D341Med (cell line): ENCODE measurements at places on chromosomes 12 and 14.
A peak's percentile ranks its signal among the peaks of the same experiment; 100 is the strongest.

DNA sequence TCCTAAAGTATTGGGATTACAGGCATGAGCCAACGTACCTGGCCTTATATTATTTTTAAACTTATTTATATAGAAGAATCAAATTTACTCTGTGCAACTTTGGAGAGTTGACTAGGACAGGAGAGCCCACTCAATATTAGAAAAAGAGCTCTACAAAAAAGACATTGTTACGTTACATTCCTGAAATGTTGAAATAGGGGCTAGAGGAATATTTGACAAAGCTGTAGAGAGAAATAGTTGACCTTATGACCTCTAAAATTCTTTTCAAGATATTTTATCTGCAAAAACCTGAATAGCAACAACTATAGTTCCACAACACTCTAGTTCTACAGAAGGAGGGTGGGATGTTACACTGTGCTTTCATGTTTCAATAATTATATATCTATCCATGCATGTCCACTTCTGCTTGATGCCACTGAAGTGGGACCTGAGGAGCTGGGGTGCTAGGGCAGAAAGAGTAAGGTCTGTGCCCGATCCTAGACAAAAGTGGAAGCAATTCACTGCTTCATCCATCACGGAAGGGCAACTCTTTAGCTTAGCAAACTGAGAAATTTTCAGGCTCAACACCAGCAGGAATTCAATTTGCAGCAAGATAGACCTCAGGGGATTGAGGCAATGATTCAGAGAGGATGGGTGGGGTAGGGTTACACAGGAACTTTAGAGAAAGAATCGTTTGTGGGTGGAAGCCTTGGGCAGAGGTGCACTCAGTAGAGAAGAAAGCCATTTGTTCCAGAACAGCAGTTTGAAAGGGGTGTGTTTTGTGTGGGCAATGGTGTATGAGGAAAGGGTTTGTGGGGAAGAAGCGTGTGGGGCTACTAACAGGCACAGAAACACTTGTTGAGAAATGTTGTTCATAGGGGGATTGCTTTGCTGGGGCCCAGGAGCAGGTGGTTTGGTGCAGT lies 16.0 kb upstream of the RNASE10 start:
- no peak for DNase-seq

- no peak for DNase-seq
Measured at GRCh38 chr12:133202493-133203343, 21.4 kb downstream of the ZNF268 start.

DNA sequence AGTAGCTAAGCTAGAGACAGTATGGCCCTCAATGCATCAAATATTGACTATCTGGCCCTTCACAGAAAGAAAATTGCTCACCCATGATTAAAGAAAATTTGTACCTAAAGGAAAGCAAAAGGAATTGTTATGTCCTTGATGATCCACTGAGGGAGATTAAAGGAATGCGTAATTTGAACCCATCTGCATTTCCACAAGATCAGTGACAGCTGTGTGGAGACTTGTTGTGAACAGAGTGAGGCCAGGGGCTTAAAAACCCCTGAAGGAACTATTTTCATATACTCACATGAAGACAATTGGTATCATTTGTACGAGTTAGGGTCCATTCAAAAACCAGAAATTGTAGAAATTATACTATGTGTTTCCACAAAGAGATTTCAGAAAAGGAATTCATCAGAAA lies 1908.1 kb upstream of the SEL1L start:
- no peak for DNase-seq

DNA sequence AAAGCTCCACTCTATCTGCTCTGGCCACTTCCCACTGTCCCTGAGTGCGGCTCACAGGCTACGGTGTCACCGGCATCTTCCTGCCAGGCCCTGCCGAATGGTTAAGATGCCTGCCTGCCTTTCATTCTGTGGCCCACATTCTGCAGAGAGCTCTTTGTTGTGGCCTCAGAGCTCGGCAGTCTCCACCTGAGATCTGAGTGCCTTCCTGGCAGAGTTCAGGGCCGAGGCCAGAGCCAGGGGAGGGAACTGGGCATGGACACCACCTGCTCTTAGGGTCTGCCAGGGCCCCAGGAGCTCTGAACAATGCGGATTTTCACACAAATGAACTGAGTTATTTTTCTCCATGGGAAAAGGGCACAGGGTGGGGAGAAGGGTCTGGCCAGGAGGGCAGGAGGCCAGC lies 127.2 kb downstream of the RBM19 start:
- DNase-seq = no peak

DNA sequence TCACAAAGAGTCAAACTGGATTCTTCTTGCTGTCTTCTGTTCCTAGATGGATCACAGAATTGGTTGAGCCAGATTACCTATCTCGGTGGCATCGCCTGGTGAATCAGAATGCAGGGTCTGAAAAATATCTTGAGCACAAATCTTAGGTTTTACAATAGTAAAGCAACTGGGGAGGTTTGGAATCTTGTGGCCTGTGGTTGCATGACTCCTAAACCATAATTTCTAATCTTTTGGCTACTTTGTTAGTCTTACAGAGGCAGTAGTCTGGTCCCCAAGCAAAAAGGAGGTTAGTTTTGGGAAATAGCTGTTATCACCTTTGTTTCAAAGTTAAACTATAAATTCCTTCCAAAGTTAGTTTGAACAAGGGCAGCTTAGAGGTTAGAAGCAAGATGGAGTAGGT lies 1488.5 kb upstream of the FLRT2 start:
- no peak for DNase-seq

GRCh38 chr12:122060081-122060501 lies 18.5 kb upstream of the MLXIP start:
- peak; percentile 15 for DNase-seq

- DNase-seq = no peak
Measured at GRCh38 chr12:46492471-46493085, 120.0 kb upstream of the SLC38A2 start.

DNA sequence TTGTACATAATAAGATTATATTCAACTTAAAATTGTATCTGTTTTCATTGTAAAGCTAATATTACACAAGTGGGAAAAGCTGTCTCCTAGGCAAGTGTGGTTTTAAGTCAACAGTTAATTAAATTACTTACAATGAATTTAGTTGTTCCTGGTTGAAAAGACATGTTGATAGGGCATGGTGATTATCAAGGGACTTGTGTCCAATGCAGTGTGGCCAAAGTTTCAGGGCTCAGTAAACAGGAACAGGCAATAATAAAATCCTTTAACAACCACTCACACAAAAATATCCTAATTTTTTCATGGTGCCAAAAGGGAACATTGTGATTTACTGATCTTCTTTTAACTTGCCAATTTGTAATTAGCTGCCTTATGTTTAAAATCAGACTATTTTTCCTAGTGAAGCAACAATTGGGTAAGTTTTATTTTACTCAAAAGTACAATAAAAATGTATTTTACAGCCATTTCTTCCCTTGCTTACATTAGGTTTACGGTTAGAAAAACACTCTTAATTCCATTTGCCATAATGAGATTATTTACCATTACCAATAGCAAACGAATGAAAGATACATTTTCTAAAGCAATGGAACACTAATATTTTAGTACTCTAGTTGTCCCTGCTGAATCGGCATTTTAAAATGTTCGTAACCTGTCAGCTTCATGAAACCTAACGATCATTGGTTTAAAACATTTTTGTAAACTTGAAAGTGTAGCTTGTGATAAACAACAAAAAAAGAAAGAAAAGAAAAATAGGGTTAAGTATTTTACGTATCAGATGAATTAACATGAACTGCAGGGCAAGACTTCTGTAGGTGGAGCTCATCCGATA lies 1.8 kb upstream of the WNK1 start:
- DNase-seq = no peak

GRCh38 chr12:56995930-56996496 lies 10.3 kb downstream of the ZBTB39 start:
- no peak for DNase-seq

DNA sequence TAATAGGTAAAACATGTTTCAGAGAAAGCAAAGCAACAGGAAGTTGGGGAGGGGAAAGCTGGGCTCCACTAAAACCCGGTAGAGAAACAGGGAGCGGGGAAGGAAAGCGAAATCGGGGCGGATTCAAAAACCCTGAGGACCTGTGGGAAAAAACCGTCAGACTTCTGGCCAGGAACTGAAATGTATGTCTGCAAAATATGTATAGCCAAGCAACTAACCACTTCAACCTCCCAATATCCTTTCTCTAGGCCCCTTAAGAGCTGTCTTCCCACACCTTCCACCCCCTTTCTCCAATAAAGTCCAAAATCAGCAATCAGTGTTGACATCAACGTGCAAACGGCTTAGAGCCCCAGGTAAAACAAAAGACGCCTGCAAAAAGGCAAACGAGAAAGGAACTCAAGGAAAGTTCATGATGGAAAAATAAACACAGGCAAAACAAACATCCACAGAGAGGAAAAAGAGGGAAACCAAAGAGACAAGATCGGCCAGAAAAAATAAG lies 32.8 kb downstream of the SIX1 start:
- no peak for DNase-seq

DNA sequence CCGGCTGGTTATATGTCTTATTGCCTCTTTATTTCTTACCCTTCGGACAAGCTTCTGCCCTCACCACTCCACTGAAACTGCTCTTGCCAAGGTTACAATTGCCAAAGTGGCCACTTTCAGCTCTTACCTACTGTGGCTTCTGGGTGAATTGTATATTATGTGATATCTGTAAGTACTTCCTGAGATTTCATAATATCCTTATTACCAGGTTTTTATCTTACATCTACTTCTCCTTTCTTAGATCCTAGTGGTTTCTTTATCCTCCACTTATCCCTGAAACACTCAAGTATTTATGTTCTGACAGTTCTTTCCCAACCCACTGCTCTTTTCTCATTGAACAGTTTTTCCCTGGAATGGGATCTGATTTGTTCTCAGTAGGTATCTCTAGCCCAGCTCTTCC lies 10.5 kb downstream of the CELA1 start:
- DNase-seq = no peak

DNA sequence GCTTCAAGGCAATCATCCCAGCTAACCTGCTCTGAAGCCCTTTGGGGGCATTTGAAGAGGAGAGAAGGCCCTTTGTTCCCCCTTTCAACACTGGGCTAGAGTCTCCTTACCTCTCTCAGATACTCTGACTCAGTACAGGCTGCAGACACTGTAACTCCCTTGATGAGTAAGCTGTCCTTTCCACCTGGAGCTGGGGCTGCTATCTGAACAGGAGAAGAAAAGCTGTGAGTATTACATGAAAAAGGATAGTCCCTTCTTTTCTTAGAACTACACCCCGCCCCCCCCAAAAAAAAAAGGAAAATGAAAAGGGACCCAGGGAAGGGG lies 186.6 kb upstream of the PLEKHG7 start:
- DNase-seq = no peak

GRCh38 chr12:6047249-6048237 lies 76.9 kb downstream of the VWF start:
- no peak for DNase-seq

GRCh38 chr14:90087433-90087832 lies 25.6 kb downstream of the KCNK13 start:
- DNase-seq = no peak

DNA sequence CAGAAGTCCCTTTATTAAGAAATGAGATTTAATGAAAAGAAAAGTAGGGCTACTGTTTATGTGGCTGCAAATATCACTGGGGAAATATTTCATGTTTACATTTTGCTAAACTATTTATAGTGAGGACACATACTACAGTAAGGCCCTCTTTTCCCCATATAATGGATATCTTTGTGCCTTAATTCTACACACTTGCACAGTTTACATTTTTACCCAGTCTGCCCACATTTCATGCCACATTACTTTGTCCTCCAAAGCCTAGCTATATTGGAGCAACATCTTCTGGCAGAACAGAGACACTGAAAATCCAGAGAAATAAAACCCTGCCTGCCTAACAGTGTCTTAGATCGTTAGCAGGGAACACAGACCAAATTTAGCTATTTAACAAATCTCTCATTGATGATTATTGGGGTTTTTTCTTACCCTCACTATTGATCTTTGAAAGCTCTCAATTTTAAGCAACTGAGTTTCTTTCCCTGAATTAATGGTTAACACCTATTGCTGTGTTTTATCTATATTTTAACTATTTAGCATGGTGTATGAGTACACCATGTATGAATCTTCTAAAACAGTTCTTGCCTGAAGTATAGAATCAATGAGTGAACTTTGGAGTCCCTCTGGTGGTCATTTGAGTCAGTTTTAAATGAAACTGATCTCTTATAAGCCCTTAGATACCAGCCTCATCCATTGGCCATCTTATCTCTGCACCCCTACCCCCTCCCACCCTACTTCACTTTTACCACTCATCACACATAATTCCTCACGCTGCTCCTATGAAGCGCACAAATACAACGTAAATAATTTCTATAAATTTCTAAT lies 170.2 kb downstream of the BCAT1 start:
- DNase-seq = peak; percentile 42

- DNase-seq = no peak
Measured at GRCh38 chr14:59482541-59483331, 1.5 kb downstream of the L3HYPDH start.

GRCh38 chr12:52546126-52546525 lies 6.8 kb downstream of the KRT71 start:
- no peak for DNase-seq

DNA sequence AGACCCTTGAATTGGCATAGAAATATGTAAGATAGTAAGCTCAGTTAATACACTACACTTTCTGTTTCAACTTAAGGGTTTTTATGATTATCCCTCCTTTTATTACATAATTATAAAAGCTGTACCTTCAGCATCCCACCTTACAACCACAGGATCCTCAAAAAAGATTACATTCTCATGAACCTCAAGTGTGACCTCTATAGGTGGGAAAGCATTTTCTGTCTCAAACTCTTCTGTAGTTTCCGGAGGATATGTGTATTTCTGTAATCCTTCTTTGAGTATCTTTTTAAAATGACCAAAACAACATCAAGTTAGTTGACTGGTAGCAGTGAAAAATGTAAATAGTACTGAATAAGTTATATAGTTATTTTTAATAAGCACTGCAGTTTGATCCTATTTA lies 75.9 kb downstream of the DNAI7 start:
- peak; percentile 30 for DNase-seq

DNA sequence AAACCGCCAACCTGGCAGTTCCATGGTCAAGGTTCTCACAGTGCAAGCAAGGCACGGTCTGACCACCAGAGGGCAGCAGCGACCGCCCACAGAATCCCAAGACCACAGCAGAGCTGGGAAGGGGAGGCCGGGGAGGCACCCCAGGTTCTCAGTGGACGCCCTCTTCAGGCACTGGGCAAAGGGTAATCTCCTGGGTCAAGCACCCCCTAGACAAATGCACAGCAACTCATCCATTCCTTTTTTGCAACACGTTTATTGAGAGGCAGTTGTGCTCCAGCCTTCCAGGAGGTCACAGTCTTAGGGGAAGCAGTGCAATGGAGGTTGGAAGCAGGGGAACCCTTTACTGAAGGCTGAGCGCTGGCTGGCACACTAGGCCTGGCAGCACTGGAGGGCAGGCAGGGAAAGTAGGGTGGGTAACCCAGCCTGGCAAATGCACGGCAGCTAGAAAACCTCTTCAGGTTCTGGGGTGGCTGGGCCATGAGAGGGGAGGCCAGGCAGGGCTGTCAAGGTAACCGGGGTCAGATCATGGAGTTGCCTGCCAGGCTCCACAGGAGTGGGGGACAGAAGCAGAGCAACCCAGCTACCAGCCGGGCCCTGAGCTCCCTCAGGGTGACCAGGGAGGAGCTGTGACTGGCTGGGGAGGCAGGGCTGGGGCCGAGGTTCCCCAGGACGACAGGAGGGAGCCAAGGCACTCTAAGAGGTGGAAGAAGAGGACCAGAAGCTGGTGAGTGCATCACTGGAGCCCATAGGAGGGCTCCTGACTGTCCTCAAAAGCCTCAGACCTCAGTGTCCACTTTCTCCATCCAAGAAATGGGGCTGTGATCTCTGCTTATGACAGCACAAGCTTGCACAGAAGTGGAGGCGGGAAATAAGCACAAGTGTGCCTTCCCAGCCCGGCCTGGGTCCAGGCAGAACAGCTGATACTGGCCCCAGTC lies 1.8 kb upstream of the RHOF start:
- peak; percentile 81 for DNase-seq
